ENCODE measurements at places on chromosomes 16 and 17. TPM values are rescaled to one million over a fixed set of nuclear protein-coding genes. Genes with fewer than 3 reads are reported as not detected.

The KRT20 gene
- total RNA-seq = not detected

The TPSAB1 gene
- not detected for total RNA-seq

The EFNB3 gene
- 0.83 TPM for total RNA-seq

The DPEP3 gene
- total RNA-seq = not detected

The GCGR gene
- total RNA-seq = not detected

The FOXL1 gene
- total RNA-seq = 27.3 TPM

The OTOP3 gene
- not detected for total RNA-seq

The LRRC46 gene
- total RNA-seq = 0.15 TPM

The ITGAL gene
- total RNA-seq = not detected

The ZFHX3 gene
- total RNA-seq = 10.6 TPM

The CEP131 gene
- 10.8 TPM for total RNA-seq

The TMC8 gene
- not detected for total RNA-seq

The PAQR4 gene
- 6.5 TPM for total RNA-seq

The XAF1 gene
- 32.1 TPM for total RNA-seq

The OR3A3 gene
- total RNA-seq = not detected

The PFN1 gene
- total RNA-seq = 662 TPM

The TVP23A gene
- not detected for total RNA-seq

The KCNG4 gene
- not detected for total RNA-seq

The HYDIN gene
- total RNA-seq = 0.15 TPM

The HOXB8 gene
- not detected for total RNA-seq

The TMEM92 gene
- total RNA-seq = under 0.01 TPM

The CA10 gene
- total RNA-seq = not detected

The MT1G gene
- total RNA-seq = not detected

The LGALS9B gene
- total RNA-seq = not detected

The TNFRSF17 gene
- not detected for total RNA-seq

The IL17C gene
- total RNA-seq = not detected

The IGF2BP1 gene
- 3.3 TPM for total RNA-seq

The SLFN12L gene
- total RNA-seq = 0.17 TPM

The TERB1 gene
- not detected for total RNA-seq

The HERPUD1 gene
- total RNA-seq = 86.5 TPM

The MT1F gene
- total RNA-seq = 0.17 TPM

The FOXN1 gene
- not detected for total RNA-seq

The IL32 gene
- 2.6 TPM for total RNA-seq

The LRRC75A gene
- total RNA-seq = 1.2 TPM

The CMTM2 gene
- not detected for total RNA-seq

The ACAP1 gene
- 0.58 TPM for total RNA-seq

The PRSS22 gene
- not detected for total RNA-seq

The PAGR1 gene
- 30.4 TPM for total RNA-seq

The COQ9 gene
- 48.9 TPM for total RNA-seq

The SLC13A2 gene
- total RNA-seq = not detected

The ITGAD gene
- total RNA-seq = not detected

The HBQ1 gene
- total RNA-seq = not detected

The RUNDC3A gene
- total RNA-seq = not detected

The CHST4 gene
- not detected for total RNA-seq

The KDM6B gene
- 5.1 TPM for total RNA-seq

The FAM171A2 gene
- total RNA-seq = 15.2 TPM

The CDH13 gene
- 11.6 TPM for total RNA-seq

The HS3ST3A1 gene
- 21.4 TPM for total RNA-seq

The SOX8 gene
- 0.17 TPM for total RNA-seq

The ASIC2 gene
- 0.66 TPM for total RNA-seq

The CD300E gene
- not detected for total RNA-seq

The NPIPA7 gene
- 0.15 TPM for total RNA-seq

The ESRP2 gene
- total RNA-seq = 0.99 TPM

The CES5A gene
- total RNA-seq = not detected

The KRT28 gene
- not detected for total RNA-seq

The ZPBP2 gene
- not detected for total RNA-seq

The GPR179 gene
- 0.17 TPM for total RNA-seq

The MYH8 gene
- not detected for total RNA-seq

The CLDN9 gene
- under 0.01 TPM for total RNA-seq
